ENCODE measurements at places on chromosomes 3 and 15.
A peak's percentile ranks its signal among the peaks of the same experiment; 100 is the strongest.

- DNase-seq = no peak
Measured at GRCh38 chr3:164194842-164195241, 883.5 kb downstream of the SI start.

GRCh38 chr3:141412087-141412935, 44.0 kb downstream of the ZBTB38 start:
- peak; percentile 69 for DNase-seq

- DNase-seq = no peak
Measured at GRCh38 chr15:44010089-44010488, 183.3 kb downstream of the WDR76 start.

DNA sequence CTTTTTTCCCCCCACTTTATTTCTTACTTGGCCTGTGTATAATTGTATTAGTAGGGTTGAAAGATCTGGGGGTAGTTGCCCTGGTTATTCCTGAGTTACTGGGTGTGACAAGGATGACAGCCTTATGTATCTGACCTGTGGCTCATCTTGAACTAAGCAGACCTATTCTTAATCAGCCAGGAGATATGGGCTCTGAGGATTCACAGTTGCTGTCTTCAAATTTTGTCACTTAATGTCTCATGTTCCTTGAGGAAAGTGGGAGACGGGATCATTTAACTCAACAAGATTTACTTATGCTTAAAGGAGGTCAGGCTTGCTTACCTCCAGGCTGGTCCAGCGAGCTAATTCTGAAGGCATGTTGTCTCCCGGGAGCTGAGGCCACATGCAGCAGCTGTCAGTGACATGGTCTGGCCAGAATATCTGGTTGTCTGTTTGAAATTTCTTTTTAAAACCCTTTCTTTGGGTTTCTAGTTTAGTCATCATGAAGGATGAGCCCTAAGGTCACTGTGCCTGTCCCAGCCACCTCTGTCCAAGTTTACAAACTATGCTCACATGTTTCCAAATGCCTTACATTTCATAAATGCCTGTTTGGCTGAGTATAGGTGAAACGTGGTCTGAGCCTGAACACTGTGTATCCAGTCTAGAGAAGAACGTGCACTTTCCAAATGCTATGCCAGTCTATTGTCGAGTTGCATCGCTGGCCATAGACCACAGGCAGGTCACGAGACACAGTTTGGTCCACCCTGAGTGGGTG, 26.8 kb downstream of the LRTM1 start:
- DNase-seq = no peak

DNA sequence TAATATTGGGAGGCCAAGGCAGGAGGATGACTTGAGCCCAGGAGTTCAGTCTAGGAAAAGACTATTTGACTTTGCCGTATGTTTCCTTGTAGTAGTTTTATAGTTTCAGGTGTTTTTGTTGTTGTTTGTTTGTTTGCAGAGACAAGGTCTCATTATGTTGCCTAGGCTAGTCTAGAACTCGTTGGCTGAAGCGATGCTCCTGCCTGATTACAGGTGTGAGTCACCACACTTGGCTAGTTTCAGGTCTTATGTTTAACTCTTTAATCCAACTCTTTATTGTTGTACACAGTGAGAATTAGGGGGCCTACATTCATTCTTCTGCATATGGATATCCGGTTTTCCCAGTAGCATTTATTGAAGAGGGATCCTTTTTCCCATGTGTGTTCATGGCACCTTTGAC, 32.0 kb downstream of the FAIM start:
- DNase-seq = no peak

DNA sequence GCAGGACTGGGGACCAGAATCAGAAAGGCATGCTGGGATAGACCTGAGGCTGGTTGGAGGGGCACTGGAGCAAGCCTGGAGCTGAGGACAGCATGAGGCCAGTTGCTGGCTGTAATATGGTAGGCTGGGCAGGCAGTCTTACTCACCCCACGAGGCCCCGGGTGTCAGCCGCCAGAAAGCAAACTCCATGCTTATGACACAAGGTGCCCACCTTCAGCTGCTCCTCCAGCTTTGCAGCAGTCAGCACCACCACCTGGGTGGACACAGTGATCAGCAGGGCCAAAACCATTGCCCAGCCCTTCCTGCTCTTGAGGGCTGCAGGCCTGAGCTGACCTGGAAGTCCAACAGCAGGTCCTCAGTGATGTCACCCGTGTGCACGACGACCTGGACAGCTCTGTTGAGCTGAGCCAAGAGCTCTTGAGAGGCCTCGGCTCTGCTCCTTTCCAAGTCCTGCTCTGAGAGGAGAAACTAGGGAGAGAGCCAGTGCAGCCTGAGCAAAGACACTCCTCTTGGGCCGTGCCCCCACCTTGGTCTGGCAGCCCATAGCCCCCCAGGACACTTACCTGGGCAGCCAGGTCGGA, 747 bp downstream of the UBA7 start:
- no peak for DNase-seq

DNA sequence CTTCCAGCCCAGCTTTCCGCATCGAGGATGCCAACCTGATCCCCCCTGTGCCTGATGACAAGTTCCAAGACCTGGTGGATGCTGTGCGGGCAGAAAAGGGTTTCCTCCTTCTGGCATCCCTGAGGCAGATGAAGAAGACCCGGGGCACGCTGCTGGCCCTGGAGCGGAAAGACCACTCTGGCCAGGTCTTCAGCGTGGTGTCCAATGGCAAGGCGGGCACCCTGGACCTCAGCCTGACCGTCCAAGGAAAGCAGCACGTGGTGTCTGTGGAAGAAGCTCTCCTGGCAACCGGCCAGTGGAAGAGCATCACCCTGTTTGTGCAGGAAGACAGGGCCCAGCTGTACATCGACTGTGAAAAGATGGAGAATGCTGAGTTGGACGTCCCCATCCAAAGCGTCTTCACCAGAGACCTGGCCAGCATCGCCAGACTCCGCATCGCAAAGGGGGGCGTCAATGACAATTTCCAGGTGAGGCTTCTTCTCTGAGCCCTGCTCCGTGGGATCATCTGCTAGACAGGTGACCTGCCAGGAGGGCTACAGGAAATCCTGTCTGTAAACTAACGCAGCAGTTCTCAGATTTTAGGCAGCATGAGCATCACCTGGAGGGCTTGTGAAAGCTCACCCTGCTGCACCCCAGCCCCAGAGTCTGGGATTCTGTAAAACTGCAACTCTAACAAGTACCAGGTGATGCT, 1.6 kb downstream of the THBS1 start:
- no peak for DNase-seq

DNA sequence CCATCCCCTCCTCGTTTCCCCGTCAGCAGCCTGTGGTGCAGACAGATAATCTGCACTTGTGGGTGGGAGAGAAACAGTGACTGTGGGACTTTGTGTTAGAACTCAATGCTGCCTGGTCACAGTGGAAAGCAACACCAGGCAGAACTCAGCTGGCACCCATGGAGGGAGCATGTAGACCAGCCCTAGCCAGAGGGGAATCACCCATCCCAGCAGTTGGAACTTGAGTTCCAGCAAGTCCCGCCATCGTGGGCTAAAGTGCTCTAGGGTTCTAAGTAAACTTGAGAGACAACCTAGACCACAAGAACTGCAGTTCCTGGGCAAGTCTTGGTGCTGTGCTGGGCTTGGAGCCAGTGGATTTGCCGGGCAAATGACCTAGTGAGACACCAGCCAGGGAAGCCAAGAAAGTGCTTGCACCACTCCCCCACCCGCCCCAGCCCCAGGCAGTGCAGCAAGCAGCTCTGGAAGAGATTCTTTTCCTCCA, 24.4 kb downstream of the ISG20 start:
- no peak for DNase-seq

GRCh38 chr15:94238539-94239118, 7.3 kb downstream of the MCTP2 start:
- peak; percentile 41 for DNase-seq

- no peak for DNase-seq
Measured at GRCh38 chr15:69897471-69898237, 200.1 kb downstream of the TLE3 start.

- DNase-seq = no peak
Measured at GRCh38 chr15:70420086-70420947, 322.6 kb upstream of the TLE3 start.

DNA sequence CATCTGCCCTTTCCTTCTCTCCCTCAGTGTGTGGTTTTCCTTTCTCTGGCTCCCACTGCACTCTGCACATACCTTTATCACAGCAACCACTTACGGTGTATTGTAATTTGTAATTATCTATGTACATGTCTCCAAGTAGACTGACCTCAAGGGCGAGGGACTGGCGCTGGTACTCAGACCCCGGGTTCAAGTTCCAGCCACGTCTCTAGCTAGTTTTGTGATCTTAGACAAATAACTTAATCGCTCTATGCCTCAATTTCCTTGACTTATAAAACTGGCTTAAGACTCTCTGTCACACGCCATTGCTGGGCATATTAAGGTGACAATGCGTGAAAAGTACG, 607 bp upstream of the SENP2 start:
- no peak for DNase-seq

GRCh38 chr15:38072348-38073177, 138.1 kb downstream of the TMCO5A start:
- peak; percentile 52 for DNase-seq

DNA sequence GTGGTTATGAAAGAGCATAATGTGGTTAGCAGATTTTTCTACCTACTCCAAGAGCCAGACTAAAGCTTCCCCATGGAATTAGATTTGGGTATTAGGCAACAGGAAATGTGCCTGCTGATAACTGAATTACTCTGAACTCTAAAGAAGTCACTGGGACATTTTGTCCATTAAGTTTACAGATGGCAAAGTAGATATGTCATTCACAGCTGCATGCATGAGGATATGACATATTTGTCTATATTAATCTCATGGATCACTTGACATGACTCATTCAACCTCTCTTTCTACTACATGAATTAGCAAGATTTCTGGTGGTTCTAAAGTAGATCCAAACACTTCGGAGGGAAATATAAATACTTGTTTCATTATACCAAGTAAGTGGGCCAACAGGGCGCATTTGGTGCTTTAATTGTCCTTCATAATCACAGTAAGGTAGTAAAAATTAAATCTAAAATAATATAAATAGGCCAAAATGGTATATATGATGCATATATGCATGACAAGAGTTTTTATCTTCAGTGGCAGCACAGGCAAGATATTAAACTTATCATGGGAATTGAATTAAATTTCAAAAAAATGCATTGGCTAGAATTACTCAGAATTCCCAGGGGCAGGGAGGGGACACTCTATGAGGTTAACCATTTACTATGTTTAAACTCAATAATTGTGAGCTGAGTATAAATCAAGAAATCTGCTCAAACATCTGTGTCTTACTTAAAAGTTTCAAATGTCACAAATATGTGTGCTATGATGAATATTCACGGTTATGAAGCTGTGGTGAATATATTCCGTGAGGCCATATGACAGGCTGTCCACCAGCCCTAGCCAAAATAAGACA, 365.3 kb upstream of the KCNMB2 start:
- no peak for DNase-seq

GRCh38 chr3:118811236-118811732, 223.4 kb downstream of the IGSF11 start:
- DNase-seq = no peak

- DNase-seq = no peak
Measured at GRCh38 chr3:185297867-185298266, 44.0 kb upstream of the EHHADH start.

DNA sequence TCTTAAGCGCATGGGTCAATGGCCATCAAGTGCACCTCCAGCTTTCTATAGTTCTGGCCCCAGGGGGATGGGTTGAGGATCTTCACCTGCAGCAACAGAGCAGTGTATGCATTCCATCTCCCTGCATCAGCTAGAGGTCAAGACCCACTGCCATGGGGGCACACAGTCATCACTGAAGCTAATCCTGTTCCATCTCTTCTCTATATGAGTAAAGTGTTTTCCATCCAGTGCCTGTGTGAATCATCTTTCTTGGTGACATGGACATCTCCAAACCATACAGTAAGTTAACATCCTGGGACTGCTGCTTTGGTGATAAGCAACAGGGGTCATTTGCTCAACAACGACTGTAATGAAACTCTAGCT, 4.4 kb upstream of the ENTPD3 start:
- DNase-seq = no peak

DNA sequence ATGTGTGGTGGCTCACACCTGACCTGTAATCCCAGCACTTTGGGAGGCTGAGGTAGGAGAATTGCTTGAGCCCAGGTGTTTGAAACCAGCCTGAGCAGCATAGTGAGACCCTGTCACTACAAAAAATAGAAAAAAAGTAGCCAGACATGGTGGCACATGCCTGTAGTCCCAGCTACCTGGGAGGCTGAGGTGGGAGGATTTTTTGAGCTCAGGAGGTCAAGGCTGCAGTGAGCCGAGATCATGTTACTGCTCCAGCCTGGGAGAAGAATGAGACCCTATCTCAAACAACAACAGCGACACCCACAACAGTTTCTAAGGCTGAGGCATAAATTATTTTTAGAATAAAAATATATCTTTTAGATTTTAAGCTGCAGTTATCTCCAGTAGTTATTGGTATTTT, 6.3 kb downstream of the APPL1 start:
- no peak for DNase-seq

DNA sequence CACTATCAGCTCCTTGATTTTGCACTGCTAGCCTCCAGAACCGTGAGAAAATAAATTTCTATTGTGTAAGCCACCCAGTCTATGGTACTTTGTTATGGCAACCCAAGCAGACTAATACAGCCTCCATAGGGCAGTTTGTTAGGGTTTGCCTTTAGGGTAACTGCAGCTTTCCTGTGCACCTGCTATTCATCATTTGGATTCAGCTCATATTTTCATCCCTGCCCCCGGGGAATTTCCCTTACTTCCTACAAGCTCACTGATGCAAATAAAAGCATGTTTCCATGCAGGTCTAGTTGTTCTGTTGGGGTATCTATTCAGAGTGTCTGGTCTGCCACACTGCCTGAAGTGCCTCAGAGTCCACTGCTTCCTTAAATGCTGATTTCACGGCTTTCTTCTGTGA, 48.6 kb upstream of the ATOSA start:
- no peak for DNase-seq

DNA sequence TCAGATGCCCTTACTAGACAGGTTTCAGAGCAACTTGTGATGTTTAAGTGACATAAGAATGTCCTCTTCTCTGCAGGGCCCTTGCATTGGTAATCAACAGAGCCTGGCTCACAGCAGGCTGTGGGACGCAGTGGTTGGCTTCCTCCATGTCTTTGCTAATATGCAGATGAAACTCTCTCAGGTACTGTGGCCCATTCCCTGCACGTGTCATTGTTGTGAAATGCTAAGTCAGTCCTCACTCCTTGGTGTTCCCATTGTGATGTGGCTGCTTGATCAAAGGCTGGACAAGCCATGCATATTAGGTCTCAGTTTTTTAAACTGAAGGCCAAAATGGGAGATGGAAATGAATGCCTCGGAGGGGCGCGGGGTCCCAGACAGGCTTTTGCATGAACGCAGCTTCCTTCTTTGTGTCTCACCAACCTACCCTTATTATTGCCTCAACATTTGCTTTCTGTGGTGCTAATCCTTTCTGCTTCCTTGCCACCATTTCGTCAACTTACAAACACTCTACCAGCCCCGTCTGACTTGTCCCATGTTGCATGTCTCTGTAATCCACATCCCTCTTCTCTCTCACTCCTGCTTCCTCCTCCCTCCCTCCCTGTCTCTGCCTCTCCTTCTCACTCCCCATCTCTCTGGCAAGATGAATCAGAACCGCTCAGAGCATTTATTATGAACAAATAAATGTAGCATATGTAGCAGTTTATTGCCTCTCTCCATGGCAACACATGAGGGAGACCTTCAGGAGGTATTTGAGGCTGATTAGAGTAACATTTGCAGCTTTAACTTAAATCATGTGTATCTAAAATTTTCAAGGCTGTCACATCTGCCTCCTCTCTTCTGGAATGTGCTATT, 133.2 kb upstream of the CHRM5 start:
- DNase-seq = no peak
